Kidney tubule cell (primary cell): ENCODE measurements at places on chromosomes 11 and 22.

DNA sequence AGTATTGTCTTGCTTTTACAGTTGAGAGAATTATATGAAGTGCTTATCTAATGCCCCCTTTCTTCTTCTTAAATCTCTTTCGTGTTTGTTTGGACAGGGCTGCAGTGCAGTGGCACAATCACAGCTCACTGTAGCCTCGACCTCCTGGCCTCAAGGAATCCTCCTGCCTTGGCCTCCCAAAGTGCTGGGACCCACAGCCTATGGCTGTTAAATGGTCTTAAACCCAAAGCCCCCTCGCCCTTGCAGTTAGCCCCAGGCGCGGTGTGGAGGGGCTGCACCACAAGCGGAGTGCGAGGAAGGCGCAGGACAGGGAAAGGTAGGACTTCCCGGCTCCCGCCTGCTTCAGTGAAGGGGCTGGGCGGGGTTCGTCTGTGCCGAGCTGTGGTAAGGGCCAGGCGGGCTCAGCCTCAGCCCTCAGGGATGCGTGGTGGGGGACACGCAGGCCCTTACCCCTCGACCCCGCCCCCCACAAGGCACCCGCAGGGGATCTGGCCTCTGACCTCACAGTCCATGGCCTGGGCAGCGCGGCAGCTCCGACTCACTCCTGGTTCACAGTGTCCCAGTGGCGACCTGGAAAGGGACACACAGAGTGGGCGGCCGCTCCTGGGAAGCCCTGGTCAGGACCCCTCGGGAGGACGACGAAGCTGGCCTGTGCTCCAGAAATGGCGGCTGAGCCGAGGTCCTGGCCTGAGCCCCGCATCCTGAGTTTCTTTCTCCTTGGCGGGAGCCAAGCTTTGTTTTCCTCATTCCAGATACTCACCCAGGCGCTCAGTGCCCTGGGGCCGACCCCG lies 24.5 kb downstream of the BID start:
- no peak for DNase-seq

DNA sequence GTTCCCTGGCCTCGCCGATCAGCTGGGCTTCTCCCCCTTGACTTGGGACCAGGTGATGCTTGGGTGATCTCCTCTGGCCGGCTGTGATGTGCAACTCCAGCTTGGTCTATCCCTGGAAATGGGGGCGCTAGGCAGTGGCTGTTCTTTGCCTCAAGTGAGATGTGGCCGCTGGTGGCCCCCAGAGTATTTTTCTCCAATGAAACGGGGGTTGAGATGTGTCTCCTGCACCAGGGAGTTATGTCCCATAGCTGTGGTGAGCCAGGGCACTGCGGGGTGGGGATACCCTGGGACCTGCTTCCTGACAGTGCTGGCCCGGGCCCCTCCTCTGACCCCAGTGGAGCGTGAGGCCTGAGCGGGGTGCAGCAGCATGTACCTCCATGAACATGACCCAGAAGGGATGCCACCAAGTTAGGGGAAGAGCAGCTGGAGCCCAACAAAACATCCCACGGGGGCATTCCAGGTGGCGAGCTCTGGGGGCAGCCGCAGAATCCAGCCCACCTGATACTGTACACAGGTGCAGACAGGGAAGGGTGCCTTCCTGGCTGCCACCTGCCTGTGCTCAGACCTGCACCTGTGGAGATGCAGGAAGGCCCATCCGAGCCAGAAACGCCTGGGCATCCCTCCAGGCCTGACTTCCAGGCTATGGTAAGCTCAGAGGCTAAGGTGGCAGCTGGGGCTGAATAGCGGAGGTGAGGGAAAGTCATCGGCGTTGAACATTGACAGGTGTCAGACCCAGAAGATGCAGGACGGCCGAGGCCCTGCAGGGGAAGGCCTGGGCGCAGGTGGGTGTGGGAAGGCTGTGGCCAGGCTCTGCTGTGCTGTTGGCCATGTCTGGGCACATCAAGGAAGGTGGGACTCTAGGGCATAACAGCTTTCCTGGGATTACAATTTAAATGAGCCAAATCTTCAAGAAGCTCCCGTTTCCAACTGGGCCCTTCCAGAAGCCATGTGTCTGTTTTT lies 97.3 kb downstream of the CTTN start:
- DNase-seq: no peak

GRCh38 chr11:120235024-120235628 lies 4.8 kb upstream of the POU2F3 start:
- DNase-seq: peak; percentile 77

- DNase-seq: no peak
Observed at GRCh38 chr22:36149441-36149840, 11.1 kb downstream of the APOL3 start.

DNA sequence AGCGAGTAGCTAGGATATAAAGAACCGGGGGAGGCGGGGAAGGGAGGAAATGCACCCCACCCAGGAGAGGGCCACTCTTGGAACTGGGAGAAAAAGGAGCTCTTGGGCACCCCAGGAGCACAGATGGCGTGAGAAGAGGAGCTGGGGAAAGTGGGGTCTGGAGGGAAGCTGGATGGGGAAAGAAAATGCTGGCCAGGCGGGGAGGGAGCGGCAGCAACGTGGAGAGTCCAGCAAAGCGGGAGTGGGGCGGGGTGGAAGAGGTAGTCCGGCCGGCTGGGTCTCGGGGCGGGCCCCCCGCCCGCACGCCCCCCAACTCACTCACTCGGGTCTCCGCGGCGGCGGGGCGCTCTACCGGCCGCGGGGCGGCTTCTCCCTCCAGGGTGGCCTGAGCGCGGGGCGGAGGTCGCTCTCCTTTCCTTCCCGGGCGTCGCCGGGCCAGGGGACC lies 522 bp downstream of the TOB2 start:
- DNase-seq: no peak

- peak; percentile 36 for DNase-seq
Observed at GRCh38 chr11:13354335-13354734, 76.7 kb downstream of the BMAL1 start.

DNA sequence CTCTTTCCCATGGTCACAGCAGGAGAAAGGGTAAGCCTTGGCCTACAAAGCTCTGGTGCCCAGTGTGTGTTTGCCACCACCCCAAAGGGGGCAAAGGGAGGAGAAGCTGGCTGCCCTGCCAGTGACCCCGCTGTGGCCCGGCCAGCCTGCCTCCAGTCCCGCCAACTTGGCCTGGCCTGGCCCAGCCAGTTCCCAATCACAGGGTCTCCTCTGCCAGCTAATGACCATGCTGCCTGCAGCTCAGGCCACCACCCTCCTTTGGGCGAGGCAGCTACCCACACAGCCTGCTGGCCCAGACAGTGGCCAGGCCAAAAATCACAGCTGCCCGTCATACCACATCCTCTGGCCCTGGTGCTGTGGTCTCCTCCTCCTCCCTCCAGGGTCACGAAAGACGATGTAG lies 5.1 kb downstream of the GDPD5 start:
- DNase-seq: no peak

GRCh38 chr11:109416601-109417000 lies 5.4 kb upstream of the C11orf87 start:
- DNase-seq: no peak

- no peak for DNase-seq
Observed at GRCh38 chr11:108966978-108967377, 302.1 kb downstream of the DDX10 start.

DNA sequence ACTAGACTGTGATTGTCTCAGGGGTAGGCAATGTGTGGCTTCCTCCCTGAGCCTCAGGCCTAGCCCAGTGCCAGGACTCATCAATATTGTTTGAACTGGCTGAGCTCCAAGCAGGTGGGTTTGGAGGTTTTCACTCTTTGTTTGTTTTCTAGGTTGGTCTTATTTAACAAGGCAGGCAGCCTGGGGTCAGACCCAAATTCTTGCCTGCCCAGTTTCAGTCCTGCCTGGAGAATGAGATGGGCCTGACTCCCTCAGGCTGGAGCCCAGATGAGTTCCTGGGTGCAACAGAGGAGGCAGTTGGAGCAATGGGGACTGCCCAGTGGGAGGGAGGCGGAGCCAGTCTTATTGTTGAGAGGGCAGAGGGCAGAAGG lies 28.3 kb upstream of the TP53I11 start:
- DNase-seq: peak; percentile 59

- DNase-seq: peak; percentile 60
Observed at GRCh38 chr22:22060200-22061084, 77.9 kb upstream of the TOP3B start.

- DNase-seq: peak; percentile 29
Observed at GRCh38 chr11:3614742-3615171, 27.0 kb downstream of the ART5 start.

DNA sequence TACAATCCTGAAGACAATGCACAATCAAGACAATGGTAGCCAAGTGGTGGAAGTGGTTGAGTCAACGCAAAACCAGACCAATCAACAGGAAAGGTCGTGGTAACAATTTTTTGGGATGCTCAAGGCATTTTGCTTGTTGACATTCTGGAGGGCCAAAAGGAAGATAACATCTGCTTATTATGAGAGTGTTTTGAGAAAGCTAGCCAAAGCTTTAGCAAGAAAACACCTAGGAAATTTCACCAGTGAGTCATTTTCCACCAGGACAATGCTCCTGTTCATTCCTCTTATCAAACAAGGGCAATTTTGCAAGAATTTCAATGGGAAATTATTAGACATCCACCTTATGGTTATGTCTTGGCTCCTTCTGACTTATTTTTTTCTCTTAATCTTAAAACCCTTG lies 1932.2 kb upstream of the RAG2 start:
- DNase-seq: no peak

DNA sequence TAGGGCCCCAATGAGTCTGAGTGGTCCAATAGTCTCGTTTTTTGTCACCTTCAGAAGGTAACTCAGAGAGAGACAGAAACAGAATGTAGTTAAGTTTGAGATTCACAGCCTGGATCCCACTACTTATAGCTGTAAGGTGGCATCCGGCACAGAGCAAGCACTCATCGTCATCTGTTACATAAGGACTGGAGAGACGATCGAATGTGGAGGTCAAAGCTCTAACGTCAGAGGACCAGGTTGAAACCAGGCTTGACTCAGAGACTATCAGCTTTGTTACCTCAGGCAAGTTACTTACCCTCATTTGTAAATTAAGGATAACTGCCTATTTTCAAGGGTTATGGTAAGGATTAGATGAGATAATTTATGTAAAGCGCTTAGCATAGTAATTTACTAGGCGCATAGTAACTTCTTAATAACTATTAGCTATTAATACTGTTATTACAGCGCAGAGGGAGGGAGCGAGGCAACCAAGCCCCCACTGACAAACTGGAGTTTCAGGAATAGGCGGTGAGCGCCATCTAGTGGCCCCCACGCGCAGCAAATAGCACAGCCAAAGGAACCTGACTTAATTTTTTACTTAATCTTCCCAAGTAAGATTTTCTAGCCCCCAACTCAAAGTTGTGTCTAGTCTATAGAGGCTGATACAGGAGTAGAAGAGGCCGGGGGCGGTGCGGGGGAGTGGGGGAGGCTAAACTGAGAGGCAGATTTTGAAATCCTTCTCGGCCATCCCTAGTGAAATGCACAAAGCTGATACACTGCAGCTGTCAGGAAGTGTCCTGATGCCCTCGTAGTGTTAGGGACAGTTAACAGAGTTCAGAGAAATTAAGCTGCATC lies 29.0 kb upstream of the API5 start:
- DNase-seq: peak; percentile 48

- no peak for DNase-seq
Observed at GRCh38 chr22:31291481-31292235, 630 bp downstream of the PIK3IP1 start.

DNA sequence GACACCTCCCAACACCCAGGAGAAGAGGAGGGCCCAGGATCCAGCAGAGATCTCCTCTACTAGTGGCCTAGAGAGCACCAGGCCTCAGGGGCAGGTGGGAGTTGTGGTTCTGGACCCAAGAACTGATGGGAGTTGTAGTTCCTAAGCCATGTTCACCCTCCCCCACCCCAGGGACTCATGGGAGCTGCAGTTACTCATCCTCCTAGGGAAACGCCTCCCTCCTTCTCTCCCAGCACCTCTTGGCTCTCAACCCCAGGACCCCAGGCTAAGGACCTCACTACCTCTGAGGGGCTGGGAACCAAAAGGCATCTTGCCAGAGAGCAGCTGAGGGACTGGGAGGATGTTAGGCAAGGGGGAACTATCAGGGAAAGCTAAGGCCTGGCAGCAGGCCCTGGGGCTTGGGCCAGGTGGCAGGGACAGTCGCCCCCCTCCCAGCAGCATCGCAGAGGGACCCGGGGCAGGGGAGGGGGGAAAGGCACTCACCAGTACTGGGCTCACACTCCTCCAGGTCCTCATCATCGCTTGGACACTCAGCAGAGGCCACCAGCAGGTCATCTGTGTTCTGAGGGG lies 28.9 kb downstream of the SLC22A12 start:
- peak; percentile 43 for DNase-seq

DNA sequence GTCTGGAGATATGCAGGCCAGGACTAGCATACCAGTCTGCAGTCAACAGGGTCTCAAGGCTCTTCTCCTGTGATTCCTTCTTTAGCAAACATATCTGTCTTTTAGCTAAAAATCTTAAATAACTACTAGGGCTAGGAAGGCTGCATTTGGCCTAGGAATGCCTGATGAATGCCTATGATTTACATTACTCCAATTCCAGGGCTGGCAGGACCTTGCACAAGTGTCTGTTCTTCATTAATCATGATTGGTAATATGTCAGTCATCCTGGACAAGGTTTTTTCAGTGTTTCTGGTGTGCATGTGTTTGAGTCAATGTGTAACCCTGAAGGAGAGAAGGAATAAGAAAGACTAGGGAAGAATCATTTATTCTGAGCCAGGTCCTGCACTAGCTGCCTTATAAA lies 280.5 kb upstream of the NARS2 start:
- DNase-seq: no peak

GRCh38 chr11:64855596-64856304 lies 11.3 kb upstream of the CDC42BPG start:
- DNase-seq: peak; percentile 47

GRCh38 chr11:19281041-19281440 lies 40.3 kb upstream of the E2F8 start:
- DNase-seq: no peak

DNA sequence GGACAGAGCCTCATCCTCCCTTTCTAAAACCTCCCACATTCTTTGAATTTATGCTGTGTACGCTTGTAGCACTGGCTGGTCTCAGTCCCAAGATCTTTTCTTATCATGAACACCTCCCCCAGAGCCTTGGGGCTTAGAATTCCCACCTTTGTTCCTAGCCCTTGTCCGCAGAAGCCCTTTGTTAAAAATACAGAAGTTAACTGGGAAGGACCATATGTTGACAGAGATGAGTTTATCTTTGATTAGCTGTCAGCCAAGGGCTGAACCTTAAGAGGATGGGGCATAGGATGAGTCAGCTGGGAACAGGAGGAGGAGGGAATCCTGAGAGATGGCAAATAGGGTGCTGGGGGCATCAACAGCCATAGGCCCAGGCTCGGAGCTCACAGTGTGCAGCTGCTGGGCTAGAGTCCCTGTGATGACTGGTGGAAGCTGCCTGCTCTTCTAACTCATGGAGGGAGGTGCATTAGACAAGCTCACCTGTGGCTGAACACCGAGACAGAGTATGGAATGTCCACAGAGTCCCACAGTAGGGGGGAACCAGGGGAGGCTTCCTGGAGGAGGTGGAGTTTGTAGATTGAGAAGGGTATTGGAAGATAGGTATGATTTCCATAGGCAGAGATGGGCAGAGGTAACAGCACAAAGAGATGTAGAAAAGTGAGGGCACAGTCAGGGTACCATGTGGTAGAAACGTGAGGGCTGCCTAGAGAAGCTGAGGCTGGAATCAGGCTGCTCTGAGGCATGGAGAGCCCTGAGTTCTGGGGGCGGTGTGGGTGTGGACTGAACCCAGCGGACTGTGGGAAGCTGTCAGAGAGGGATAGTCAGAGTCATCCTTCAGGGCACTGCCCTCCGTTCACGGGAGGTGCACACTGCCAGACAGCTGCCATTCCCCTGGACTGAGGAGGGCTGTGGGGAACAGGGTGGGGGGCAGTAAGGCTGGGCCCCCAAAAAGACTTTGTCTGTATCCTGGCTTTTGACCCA lies 9.9 kb downstream of the MICAL2 start:
- peak; percentile 46 for DNase-seq

GRCh38 chr22:33409079-33409478 lies 350.9 kb upstream of the SYN3 start:
- no peak for DNase-seq

GRCh38 chr11:131064373-131064991 lies 148.2 kb upstream of the SNX19 start:
- DNase-seq: peak; percentile 46
